ENCODE measurements at places on chromosomes 4 and X.

GRCh38 chr4:19686456-19686855 lies 565.2 kb upstream of the SLIT2 start:
- no peak for DNase-seq

GRCh38 chr4:16079046-16079445 lies 4.8 kb downstream of the PROM1 start:
- no peak for DNase-seq

GRCh38 chr4:13515268-13515667 lies 29.0 kb downstream of the NKX3-2 start:
- DNase-seq, result no peak

DNA sequence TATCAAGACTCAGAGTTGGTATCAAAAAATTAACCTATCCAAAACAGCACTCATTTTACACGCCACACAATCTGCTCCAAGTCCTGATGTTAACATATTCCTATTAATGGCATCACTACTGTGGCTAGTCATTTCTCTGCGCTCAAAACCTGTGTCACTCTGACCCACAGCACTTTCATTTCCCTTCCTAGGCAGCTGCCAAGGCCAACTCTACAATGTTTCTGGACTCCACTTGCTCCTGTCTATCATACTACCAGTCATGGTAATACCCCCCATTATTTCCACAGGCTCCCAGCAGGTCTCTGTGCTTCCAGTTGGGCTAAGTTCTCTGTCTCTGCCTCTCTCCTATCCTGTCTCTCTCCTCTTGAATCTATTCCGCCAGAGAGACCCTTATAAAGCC lies 323.6 kb downstream of the NR3C2 start:
- DNase-seq, result no peak

DNA sequence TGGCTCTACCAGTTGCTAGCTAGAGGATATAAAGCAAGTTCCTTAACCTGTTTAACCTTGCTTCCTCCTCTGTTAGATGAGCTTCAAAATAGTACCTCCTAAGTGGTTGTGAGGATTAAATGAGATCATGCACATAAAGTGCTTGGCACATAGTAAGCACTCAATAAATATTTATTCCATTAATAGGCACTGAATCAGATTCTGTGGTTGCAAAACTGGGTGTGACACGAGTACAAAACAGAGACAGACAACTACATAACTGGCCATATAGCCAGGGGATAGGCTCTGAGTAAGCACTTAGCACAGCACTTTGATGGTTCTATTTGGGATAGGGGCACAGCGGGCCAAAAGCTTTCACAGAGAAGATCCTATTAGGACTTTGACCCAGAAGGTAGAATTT lies 150.3 kb downstream of the RELL1 start:
- no peak for DNase-seq

DNA sequence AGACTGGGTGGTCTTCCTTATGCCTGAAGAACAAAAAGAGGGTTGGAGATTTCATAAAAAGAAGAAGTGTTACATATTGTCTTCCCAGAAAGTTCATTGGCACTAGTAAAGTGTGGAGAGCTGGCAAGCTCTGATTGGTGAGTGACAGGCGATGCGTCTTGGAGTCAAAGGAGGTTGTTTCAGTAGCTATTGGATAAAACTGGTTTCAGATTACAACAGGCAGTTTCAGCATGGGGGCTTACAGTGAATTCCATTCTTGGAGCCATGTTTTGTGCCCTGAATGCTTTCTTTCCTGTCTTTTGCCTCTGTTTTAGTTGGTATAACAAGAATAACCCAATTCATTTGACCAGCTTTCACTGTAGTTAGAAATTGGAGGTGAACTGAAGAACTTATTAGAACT lies 750.5 kb downstream of the ADGRL3 start:
- DNase-seq, result no peak

GRCh38 chr4:79935274-79935673 lies 137.8 kb downstream of the ANTXR2 start:
- DNase-seq, result no peak

GRCh38 chr4:21083413-21083812 lies 383.2 kb downstream of the PACRGL start:
- no peak for DNase-seq

- no peak for DNase-seq
These were observed 12.4 kb downstream of the NKX1-1 start for GRCh38 chr4:1393866-1394265.

DNA sequence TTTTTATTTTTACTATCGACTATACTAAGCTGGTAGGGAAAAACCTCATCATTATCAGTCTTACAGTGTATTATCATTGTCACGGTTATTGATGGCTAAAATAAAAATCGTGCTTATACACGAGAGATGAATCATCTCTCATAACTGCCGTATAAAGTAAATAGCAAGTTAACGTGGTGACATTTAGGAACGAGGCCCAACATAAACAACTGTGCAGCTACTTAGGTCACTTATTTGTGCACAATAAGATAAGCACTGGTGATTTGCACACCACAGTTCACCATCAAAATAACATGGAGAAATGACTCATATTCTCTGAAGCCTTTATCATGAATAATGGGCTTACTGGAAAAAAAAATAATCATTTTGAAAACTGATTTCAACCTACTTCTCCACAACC lies 482.0 kb upstream of the TENM3 start:
- DNase-seq, result no peak

GRCh38 chr4:44415251-44415650 lies 33.4 kb downstream of the KCTD8 start:
- no peak for DNase-seq

DNA sequence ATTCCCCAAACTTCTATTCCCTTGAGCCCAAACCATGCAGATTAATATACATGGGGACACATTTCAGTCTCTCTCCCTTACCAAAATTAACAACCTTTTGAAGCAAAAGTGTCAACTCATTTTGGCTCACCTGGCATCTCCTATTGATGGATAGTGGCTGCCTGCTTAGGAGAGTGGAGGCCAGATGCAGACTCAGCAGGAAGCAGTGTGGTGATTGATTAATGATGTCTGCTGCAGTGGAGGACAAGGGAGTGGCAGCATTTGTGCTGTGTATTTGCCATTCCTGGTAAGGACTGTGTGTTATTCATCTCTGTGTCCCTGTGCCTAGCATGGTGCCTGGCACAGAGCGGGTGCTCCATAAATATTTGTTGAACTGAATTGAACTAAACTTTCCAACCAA lies 590.1 kb downstream of the RAB28 start:
- no peak for DNase-seq

- DNase-seq, result no peak
These were observed 89.3 kb upstream of the NEIL3 start for GRCh38 chr4:177220376-177220775.

DNA sequence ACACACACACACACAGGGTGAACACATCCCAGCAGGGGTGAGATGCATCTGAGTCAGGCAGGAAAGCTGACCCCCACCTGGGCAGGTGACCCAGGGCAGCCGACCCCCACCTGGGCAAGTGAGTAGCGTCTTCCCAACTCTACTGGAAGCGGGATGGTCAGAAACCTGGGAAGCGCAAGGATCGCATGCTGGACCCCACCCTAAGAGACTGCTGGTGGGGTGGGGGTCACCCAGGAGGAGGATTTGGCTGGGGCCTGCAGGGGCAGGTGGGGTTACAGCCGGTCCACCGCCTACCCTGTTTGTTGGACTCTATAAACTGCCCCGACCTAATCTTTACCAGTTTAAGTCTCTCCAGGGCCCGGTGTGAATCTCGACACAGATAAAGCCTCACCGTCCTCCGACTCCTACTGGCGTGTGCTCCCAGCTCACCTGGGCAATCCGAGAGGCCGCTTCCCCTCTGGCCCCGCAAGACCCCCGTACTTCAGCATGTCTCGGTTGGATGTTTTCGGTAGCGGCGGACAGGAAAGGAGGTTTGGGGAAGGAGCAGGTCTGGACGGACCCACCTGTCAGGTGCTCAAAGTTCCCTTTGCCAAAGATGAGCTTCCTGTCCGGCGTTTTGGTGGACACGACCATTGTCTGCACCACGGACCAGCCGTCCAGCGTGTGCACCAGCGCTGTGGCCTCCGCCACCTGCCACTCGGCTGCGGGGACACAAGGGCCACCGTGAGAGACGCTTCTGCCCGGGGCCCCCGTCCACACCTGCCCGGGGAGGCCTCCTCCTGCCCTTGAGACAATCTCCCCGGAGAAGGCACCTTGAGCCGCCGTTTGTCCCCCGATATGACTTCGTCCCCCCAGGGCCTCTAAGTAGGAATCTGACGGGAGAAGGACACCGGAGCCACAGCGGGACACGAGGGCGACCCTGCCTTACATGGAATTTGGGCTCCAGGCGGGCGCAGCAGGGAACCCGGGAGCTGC lies 2.0 kb downstream of the GTPBP6 start:
- DNase-seq, result no peak

GRCh38 chr4:101596781-101597552 lies 193.6 kb upstream of the BANK1 start:
- DNase-seq, result no peak

DNA sequence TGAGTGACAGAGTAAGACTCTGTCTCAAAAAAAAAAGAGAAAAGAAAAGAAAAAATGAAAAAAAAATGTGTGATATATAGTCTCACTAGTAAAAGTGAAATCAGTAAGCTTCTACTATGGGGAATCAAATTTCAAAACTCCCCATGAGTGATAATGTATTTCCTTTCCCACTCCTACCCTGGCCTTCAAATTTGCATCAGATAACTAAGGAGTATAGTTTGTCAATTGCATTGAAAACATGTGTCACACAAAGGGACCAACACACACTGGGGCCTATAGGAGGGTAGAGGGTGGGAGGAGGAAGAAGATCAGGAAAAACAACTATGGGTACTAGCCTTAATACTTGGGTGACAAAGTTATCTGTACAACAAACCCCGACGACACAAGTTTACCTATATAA lies 118.4 kb downstream of the TSPAN7 start:
- DNase-seq, result no peak

DNA sequence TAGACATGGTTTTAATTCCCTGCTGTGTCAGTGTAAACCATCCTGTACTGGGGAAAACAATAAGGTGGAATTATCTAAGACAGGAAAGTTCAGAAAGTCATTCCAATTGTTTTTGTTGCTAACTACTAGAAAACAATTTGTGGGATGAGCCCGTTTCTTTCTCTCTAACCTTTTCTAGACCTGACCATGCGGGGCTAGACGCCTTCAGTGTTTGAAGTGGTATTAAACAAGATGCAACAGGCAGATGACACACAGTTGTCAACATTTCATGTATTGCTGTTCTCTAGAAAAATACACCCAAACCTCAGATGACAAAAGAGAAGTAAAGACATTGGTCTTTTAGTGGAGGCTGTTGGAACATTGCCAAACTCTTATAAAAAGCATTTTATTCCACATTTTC lies 105.7 kb downstream of the FRAS1 start:
- no peak for DNase-seq

DNA sequence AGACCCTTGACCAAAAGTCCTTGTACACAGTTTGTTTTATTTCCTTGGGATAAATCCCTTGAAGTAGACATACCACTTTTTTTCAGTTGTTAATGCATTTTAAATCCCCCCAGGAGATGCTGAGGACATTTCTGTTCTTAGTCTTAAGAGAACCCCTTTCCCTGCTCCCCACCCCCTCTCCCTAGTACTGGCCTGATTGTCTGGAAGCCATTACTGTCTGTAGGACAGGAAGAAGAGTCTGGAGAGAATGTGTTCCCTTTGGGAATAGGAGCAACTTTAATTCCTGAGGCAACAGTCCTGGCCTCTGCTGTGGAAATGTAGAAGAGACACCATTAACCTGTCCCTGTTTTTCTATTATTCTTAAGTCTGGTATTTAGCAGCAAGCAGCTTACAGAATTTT lies 52.3 kb upstream of the TMEM131L start:
- DNase-seq, result no peak

- DNase-seq, result no peak
These were observed 1450.6 kb upstream of the IGFBP7 start for GRCh38 chr4:58560736-58561135.

DNA sequence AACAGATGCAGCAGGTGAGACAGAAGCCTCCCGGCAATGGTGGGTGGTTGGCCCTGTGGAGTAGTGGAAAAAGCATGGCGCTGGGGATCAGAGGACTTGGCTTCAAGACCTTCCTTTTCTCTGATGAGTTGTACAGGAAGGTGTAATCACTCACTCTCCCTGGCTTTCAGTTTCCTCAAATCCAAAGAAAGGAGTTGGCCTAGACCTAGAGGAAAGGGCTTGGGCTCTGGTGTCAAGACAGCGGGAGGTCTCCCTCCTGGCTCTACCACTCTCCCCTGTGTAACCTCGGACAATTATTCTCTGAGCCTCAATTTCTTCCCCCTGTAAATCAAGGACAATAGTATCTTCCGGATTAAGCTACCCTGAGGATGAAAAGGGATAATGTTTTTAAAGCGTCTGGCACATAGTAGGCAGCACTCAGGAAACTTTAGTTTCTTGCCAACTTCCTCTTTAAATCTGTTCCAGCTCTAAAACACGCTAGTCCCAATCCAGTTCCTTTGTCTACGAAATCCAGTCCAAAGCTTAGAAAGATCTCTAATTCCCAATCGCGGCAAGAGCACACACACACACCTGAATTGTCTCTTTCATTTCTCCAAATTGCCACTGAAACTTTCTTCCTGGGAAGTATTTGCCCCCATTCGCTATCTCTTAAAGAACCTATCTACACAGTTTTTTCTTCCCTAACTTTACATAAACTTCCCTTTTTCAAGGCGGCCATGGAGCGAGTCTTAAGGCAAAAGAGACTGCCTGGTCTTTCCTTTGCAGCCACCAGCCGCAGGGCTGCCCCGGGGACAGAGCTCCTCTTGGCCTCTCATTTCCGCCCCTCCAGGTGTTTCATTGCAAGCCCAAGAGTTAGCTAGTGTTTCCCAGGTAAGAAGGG lies 29.9 kb upstream of the GPC4 start:
- DNase-seq, result no peak

DNA sequence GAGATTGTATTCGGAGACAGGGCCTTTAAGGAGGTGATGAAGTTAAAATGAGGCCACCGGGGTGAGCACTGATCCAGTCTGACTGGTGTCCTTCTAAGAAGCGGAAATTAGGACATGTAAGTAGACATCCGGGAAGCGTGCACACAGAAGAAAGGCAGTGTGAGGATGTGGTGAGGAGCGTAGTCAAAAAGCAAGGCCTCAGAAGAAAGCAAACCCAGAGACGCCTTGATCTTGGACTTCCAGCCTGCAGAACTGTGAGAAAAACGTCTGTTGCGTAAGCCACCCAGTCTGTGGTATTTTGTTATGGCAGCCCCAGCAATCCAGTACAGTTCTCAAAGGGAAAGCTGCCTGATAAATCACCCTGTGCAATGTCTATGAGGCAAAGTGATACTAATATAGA lies 153.5 kb downstream of the KCNIP4 start:
- DNase-seq, result no peak

GRCh38 chrX:15929194-15929593 lies 74.6 kb upstream of the AP1S2 start:
- DNase-seq, result no peak

Measured in NCI-H1417 (cell line).